ENCODE measurements at places on chromosomes 13 and 19.
A peak's percentile ranks its signal among the peaks of the same experiment; 100 is the strongest.

DNA sequence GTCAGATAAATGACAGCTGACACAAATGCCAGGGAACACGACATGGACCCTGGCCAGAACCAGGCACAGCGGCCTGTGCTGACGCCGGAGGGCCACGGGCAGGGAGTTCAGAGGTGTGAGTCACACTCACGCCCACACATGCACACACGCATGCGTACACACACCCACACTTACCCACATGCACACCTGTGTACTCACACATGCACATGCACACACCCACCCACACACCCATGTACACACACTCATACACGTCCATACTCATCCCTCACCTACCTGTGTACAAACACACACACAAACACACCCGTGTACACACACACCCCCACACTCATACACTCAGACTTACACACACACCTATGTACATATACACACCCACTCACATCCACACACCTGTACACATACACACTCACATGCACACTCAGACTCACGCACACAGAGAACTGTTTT lies 40.4 kb downstream of the MLLT1 start:
- DNase-seq = no peak

DNA sequence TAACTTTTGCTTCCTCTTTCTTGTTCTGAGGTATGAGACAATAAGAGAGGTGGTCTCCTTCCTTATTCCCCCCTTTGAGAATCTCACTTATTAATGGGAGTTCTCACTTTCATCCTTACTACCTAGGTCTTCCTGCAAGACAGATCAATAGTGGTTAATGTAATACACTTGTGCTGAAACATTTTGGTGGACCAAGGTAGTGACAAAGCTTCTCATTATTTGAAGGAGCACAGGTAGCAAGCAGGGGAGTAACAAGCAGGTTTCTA lies 17.9 kb downstream of the ZNF700 start:
- DNase-seq = no peak

GRCh38 chr19:19062454-19063182 lies 1.2 kb upstream of the SLC25A42 start:
- DNase-seq = no peak

- no peak for DNase-seq
These were observed 126.8 kb downstream of the LMO7 start for GRCh38 chr13:75762955-75763354.

DNA sequence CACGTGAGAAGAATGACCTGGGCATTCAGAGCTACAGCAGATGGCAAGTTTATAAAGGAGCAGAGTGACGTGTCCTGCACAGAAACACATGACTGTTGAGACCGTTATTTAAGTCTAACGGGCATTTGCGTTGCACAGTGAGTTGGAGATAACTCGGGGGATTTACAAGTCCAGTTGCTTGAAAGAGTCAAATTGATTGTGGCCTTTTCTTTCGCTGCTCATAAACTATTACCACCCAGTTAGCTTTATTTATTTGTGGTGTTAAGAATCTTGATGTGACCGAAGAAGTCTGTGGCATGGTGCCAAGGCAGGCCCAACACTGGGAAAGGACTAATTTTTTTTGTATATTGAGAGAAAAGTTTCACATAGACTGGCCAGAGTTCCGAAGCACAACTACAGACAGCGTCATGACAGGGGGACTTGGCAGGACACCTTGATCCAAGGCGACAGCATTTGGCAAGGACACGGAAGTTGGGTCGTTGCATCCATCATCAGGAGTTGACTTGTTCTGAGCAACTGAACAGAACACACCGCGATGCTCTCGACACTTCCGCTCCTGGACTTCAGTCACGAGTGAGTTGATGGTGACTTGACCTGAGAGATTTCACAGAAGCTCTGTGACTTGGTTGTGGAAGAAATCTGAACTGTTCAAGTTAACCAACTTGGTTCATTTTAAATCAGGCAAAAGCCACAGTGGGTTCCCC lies 11.9 kb upstream of the PTOV1 start:
- no peak for DNase-seq

GRCh38 chr19:10333758-10334587 lies 644 bp upstream of the RAVER1 start:
- DNase-seq = no peak

DNA sequence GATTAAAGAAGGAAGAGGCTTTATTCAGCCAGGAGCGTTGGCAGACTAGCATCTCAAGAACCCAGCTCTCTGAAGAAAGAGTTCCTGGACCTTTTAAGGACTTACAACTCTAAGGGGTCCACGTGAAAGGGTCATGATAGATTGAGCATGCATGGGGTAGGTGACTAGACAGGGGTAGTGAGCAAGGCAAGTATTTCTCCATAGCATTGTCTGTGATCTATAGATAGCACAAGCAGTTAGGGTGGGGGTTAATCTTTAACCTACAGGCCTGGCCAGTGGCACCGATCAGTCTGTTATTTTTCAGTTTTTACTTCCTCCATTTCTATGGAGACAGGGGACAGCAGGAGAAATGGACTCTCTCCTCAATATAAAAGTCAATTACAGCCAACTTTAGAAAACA lies 983.7 kb downstream of the SLITRK1 start:
- no peak for DNase-seq

DNA sequence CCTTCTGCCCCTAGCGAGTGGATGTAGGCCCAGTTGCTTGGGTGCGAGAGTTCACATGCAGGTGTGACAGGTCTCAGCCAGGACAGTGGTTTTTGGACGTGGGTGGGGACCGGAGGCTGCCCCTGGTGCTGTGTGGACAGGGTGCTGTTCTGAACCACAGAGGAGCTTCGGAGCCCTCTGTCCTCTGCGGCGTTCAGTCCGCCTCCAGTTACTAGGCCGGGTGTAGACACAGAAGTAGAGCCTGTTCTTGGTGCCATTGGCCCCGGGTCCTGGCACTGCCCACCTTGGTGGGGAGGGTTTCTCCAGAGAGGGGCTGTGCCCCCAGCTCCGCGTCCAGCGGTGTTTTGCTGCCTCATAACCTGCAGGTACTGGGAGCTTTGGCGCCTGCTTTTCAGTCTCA lies 52.4 kb downstream of the MCF2L start:
- no peak for DNase-seq

GRCh38 chr19:45351401-45351952 lies 10.9 kb downstream of the KLC3 start:
- DNase-seq = no peak

- no peak for DNase-seq
These were observed 17.7 kb upstream of the FBXO17 start for GRCh38 chr19:38993271-38993670.

DNA sequence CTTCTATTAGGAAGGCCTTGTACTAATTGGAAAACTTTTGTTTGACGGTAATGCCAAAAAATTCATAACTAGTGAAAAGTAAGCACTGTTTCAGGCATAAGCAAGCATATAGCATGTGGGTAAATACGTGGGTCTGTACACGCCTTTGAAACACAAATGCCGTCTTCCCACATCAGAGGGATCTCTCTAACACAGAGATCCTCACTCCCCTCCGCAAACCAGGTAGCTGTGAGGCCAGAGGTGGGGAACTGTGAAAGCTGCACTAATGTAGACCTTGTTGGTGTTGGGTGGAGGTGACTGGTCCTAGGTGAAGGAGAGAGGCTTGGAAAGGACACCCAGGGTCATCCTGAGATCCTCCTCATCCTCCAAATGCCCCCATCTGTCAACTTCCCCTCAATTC lies 16.0 kb upstream of the POU2F2 start:
- DNase-seq = no peak

DNA sequence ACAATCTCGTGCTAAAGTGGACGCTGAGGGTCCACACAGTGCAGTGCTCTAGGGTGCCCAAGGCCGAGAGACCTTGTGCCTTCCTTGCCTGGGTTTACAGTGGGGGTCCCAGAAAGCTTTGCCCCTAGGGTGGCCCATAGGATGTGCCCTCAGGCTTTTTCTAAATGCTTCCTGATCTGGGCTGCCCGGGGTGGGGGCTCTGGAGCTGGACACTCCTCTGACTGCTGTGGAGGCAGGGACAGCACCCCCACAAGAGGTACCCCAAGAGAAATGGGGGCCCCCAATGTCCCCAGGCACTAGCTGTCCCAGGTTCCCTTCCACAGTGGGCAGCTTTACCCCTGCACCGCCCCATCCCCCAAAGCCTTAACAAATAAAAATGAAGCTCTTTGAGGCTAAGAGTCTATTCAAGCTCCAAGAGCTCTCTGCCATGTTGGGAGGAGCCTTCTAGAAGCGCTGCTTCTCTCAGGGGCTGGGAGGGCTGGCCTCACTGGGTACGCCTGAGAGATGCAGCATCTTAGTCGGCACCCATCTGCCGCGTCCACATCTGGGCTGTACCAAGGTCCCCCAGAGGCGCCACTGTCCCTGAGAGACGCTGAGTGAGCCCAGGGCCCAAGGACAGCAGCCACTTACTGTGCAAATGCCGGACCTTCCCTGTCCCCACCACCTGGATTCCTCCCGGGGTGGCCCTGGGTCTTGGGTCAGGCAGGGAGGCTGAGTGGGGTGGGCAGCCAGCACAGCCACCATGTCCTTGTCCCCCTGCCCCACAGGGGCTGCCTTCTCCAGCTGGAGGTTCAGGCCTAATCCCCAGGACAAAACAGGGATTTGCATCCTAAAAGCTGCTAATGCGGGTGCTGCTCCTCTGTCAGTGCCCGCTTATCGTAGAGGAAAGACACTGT lies 27.4 kb downstream of the CEBPA start:
- no peak for DNase-seq

DNA sequence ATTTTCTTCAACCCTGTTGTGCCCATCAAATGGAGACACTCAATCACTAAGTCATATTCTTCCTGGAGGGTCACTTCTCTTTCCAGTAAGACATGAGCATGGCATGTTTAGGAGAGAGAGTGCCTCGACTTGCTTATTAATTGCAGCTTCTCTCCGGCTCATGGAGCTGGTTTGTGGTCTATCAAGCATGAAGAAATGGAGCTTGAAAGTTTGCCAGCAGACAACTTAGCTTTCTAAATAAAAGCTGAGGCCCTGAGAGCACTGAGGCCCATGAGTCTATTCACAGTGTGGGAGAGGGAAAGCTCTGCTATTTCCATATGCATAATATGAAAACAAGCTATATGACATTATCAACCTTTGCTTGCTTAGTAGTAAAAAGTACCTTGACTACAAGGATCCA lies 378.5 kb downstream of the FGF9 start:
- DNase-seq = no peak

- DNase-seq = peak; percentile 68
These were observed 82.8 kb upstream of the MTIF3 start for GRCh38 chr13:27533155-27533643.

- DNase-seq = no peak
These were observed 294.1 kb downstream of the KCNRG start for GRCh38 chr13:50309318-50309717.

GRCh38 chr13:37059848-37060192 lies 332 bp upstream of the SUPT20H start:
- DNase-seq = no peak

DNA sequence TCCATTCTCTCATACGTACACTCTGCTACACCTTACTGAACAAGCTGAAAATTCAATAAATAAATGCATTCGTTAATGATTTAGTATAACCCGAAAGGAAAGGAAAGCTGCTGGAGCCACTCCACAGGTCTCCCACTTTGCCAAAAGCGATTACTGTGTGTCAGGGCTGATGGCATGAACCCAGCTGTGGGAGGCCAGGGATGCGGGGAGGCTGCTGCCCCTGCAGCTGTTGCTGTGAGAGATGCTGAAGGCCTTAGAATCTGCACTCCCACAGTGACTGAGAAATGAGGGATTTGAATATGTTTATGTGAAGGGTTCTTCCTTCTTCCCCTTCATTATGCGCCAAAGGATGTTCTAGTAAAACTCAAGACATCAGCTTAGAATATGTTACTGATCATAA lies 58.7 kb upstream of the NBEA start:
- no peak for DNase-seq

DNA sequence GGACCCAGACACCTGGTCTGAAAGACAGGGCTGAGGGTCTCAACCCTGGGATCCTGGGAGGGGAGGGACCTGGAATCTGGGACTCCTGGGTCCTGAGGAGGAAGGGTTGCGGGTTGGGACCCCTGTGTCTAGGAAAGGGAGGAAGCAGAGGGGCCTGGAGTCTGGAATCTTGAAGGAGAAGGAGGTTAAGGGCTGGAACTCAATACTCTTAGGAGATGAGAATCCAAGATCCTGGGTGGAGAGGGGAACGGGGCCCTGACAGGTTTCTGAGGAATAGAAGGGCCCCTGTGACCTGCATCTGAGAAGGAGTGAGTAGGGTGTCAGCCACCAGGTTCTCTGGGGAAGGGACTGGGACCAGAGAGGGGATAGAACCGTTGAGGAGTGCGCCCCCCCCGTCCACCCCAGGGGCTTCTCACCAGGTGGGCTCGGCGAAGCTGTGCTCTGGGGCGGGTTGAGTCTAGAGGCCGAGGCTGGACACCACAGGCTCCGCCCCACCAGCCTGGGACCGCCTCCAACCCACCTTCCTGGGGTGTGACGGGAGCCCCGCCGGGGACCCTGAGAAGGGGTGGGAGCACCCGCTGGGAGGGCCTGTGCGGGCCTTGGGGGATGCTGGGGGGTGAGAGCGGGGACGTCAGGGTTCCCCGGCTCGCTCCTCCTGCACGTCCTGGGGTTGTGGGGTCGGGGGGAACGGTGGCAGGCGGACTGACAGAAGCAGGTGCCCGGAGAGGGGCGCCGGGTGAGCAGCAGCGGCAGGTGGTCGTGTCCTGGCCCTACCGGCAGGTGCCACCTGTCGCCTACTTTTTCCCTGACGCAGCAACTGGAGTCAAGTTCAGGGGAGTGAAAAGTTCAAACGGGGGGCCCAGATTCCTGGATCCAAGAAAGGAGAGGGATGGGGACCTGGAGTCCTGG lies at the start of gene MAMSTR:
Gene MAMSTR, minus strand, starts transcription at position 463 of the 909 bp plus-strand sequence. CDS start 694 bp downstream, outside the sequence.
- DNase-seq = no peak

DNA sequence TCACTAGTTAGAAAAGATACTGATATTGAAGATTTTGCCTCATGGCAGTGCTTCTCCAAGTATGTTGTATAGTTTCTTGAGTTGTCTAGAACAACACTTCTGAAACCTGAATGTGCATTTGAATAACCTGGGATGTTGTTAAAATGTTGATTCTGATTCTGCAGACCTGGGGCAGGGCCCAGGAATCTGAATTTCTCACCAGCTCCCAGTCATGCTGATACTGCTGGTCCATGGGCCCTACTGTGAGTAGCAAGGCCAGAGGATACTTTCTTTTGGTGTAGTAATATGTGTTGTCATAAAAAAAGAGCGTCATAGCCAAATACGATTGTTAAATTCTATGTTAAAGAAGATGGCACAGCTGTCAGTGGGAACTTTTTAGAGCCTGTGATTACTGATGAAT lies 41.6 kb upstream of the C1QTNF9 start:
- DNase-seq = no peak

DNA sequence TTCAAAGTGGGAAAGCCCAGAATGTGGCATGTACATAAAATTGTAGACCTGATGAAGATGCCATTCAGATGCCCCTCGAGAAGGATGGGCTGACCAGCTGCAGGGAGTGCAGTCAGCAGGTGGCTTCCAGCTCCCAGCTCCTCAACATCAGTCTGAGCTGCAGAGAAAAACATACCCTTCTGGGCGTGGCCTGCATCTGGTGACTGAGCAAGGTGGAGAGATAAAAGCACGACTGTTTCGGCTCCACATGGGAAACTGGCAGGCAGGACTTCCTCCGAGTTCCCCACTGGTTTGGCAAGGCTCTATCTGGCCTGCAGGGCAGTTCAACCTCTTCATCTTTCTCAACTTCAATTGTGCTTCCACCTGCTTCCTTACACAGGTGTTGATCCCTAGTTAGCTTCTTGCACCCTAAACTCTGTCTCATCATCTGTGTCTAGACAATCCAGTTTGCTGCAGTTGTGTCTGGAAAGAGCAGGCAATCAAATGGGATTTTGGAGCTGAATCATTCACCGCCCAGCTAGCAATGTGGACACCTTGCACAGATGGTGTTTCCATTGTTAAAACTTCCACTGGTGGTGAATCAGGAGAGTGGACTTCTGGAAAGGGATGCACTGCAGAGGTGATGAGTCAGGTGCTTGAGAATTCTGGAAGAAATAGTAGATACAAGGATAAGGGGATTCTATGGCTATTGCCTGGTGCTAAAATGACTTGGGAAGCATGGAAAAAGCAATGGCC lies 56.8 kb downstream of the POLR1D start:
- DNase-seq = no peak
